Smooth muscle cell of the brain vasculature (primary cell): ENCODE measurements at places on chromosomes 11 and 22.

DNA sequence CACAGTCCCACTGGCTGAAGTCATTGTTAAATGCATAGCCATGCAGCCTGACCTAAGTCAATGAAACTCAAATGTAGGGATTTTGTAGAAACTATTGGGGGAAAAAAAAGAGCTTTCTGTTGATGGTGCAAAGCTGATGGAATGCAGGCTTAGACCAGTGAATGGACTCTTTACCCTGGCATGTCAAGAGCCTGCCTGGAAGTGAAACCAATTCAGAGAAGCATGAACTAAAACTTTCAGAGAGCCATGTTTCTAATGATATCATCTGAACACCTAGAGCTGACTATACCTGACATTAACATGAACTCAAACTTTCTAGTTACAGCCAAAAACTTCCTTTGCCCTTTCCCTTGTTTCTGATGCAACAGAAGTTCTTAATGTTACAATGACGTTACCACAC is 89.0 kb downstream of the APIP start:
- DNase-seq = no peak

DNA sequence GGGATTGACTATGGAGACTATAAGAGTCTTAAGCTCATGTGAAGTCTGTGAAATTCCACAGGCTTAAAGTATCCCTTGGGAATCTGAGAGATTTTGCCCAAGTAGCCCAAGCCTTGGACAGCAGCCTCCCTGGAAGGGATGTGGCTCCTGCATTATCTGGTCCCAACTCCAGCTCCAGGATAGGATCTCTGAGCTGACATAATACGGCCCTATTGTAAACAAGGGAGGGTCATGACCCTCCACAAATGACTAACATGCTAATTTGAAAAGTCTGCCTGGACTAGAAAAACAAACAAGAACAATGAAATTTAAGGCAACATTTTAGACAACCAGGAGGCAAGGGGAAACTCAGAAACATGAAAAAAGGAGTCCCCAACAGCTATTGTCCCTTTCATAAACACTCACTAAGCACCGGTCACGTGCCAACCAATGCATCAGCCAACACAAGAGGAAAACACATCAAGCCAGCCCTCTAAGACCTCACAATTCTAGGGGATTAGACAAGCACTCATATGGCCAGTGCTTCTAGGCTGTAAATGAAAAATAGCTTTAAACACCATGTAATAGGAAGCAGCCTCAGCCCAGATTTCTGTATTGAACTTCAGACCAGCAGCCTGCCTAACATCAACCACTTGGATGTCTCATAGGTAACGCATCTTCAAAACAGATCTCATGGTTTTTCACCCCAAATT is 101.2 kb upstream of the TIMP3 start:
- no peak for DNase-seq

DNA sequence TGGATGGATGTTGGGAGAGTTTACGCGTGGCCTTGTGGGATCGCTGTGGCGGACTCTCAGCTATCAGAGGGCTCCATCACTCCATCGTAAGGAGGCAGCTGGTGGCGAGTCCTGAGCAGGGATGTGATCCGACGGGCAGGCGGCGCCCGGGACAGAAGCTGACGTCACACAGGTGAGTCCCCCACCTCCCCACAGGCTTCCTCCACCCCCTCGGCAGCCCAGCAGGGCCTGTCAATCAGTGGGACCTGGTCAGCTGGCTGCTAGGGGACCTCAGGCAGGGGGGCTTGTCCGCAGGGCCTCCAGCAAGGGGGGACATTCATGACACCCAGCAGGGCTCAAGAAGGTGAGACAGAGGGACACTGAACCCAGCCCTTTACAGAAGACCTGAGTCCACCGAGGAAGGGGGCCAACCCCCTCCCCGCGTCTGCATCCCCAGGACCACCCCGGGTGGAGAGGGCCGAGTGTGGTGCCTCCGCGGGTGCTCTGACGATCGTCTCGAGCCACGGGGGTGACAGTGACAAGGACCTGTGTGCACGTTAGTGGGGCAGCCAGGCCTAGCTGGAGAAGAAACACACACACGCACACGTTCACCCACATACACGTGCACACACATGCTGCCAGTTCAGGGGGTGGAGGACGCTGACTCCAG is 7.1 kb downstream of the HRAS start:
- DNase-seq = no peak

DNA sequence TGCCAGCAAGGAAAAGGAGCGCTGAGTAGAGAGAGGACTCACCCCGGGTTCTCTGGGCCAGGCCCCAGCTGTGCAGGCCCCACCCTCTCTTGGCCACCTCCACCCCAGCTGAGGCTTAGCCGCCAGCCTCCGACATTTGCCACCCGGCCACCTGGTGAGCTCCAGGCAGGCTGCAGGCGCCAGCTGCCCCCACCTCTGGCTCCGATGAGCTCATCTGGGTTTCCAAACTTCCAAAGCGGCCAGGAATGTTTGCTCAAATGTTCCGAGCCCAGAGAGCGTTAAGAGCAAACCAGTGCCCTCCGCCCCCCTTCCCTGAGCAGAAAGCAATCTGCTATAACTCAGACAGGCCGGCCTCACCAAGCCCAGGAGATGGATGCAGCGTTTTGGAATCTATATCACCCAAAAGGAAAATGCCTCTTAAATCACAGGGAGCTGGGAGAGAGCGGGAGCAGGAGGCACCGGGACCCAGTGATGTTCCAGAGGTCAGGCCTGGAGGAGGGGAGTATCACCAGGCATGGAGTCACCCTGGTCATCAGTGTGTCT is 9.1 kb upstream of the MN1 start:
- no peak for DNase-seq

GRCh38 chr11:11600288-11600687 is 21.5 kb downstream of the GALNT18 start:
- DNase-seq = no peak

DNA sequence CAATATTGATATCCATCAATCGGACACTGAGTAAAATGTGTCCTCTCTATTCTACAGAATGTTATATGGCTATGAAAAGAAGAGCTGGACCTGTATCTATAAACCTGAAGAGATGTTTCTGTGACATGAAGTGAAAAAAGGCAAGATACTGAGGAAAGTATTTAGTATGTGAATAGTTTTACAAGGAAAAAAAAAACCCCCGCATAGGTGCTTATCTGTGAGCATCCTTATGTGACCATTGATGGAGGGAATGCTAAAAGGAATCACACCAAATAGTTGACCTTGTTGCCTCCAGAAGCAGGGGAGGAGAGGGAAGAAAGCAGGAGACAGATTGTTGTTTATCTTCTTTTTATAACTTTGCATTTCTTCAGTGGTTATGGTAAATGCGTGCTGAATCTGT is 661 bp upstream of the PRG2 start:
- DNase-seq = no peak

DNA sequence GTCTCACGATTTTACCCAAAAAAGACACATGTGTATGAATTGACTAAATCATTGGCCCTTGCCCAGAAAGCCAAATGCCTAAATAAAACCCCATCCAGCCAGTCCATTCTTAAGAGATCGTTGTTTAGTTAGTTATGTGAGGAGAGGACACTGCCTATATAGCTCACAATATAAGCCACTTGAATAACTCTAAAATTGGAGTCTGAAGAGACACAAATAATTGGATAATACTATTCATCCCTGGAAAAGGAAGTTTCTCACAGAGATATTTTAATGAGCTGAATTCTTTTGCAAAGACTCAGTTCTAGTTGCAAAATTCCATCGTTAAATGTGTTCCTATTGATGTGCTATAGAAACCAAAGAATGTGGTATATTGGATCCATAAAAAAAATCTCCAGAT is 176.7 kb downstream of the SOX6 start:
- no peak for DNase-seq

GRCh38 chr22:39613549-39613921 is 43.0 kb downstream of the CACNA1I start:
- no peak for DNase-seq

- DNase-seq = no peak
These were observed at the start of gene JAML for GRCh38 chr11:118224511-118225188. Gene JAML (minus strand): TSS chr11:118225011. CDS start chr11:118214866, 10,145 bp downstream.

DNA sequence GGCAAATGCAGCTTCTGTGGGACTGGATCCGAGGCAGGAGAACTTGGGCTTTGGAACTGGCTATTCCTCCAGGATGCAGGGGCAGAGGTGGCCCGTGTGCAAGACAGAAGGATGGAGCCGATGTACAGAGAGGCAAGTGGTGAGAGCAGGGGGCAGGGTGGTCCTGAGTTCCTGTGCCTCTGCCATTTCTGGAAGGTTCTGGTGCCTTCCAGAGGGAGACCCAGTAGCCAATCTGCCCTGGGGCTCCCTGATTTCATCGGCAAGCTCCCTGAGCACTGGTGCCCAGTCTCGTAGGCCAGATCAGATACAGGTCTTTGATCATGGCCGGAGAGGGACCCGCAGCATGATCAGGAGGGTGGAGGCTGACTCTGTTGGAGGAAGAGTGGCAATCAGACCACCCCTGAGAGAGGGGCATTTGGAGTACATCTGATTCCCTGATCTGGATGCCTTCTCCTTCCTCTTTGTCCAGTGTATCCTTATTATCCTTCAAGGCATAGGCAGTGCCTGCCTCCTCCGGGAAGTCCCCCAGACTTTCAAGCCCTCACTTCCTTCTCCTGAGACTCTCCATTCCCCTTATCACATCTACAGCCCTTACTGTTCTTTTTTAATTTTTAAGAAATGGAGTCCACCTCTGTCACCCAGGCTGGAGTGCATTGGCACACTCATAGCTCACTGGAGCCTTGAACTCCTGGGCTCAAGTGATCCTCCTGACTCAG is 9.7 kb downstream of the MRGPRD start:
- DNase-seq = no peak

DNA sequence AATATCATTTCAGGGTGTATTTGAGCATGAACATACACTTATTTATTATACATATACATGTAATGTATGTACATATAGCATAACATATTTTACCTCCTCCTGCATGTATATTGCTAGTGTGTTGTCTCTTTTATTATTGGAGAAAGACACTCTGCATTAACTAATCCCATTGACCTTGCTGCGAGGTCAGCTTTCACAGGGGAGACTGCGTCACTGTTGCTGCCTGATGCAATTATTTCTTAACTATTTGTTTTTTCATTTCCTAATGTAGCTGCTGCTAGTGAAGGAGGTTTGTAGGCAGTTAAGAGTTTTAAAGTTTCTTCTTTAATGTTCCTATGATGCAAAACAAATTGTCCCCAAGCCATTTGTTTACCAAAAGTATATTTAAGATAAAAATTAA is 185.4 kb upstream of the CNTN5 start:
- no peak for DNase-seq

DNA sequence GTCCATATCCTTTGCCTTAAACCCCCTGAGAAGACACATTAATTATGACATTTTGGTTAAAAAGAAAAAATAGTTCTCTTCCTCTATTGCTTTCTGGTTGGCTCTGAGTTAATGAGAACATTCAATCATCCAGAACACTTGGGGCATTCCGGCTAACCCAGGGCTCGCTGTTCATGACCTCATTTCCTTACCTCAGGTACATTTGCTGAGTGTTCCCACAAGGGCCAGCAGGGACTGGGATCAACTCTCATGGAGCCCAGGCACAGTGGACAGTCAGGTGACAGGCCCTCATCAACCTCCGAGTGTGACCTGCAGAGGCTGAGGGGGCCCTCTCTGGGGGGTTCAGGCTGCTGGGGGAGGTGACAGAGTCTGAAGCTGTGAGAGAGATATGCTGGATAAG is 98.9 kb downstream of the MYO18B start:
- no peak for DNase-seq

DNA sequence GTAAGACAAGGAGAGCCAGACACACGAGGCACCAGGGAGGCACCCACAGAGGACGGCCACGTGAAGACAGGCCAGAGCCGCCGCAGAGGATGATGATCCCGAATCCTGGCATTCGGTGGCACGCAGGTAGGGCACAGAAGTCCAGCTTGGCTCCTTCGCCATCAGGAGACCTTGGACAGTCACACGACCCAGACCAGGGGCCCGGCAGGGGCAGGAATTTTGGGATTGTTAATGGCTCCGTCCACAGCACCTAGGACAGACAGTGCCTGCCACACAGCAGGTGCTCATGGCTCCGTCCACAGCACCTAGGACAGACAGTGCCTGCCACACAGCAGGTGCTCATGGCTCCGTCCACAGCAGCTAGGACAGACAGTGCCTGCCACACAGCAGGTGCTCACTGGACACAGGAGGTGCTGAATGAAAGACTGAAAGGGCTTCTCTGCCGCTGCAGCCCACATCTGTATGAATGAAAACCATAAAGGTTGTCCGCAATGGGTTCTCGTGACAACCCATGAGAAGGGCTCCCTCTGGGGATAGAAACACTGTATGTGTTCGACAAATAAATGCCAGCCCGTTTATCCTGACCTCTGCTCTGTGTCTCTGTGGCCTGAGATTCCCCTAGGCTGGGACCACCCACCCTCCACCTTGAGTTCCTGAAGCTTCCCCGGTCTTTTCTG is 341.6 kb downstream of the CTTN start:
- DNase-seq = no peak

DNA sequence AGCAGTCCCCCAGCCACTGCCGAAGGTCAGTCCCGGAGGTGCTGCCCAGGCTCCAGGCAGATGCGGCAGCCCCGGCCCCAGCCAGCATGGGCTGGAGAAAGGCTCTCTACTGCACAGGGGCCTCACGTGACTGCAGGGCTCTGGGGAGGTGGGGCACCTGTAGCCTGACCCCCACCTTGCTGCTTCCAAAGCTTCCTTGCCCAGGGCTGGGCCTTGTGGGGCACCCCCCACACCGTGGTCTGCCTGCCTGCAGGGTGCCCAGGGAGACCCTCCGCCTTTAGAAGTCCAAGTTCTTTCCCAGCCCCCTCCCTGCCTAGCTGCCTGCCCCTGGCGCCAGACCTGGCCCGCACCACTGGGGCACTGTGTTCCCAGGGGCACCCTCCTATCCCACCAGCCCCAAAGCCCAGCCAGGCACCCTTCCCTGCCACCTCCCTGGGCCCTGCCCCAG is 28.4 kb upstream of the TXNRD2 start:
- DNase-seq = no peak
